CD8-positive, alpha-beta memory T cell (primary cell): ENCODE measurements at places on chromosomes 4 and X. TPM values are rescaled to one million over a fixed set of nuclear protein-coding genes. Genes with fewer than 3 reads are reported as not detected.

CXCL8 gene
- polyA plus RNA-seq: not detected

TENM3 gene
- polyA plus RNA-seq: not detected

ATP2B3 gene
- not detected for polyA plus RNA-seq

BEX2 gene
- 68.6 TPM for polyA plus RNA-seq

PABPC1L2B gene
- polyA plus RNA-seq: not detected

MAGEA10 gene
- polyA plus RNA-seq: not detected

STIM2 gene
- polyA plus RNA-seq: 41.4 TPM

HPGD gene
- polyA plus RNA-seq: 18.2 TPM

KIT gene
- polyA plus RNA-seq: 0.98 TPM

NIPAL1 gene
- 0.61 TPM for polyA plus RNA-seq

PABPC5 gene
- polyA plus RNA-seq: not detected

SASH3 gene
- polyA plus RNA-seq: 296 TPM

MMRN1 gene
- 0.33 TPM for polyA plus RNA-seq

TGIF2LX gene
- not detected for polyA plus RNA-seq

GUCY1B1 gene
- polyA plus RNA-seq: 0.12 TPM

FAM184B gene
- polyA plus RNA-seq: not detected

LANCL3 gene
- 0.37 TPM for polyA plus RNA-seq

MAP7D2 gene
- 0.12 TPM for polyA plus RNA-seq

NPNT gene
- not detected for polyA plus RNA-seq

TMPRSS11D gene
- not detected for polyA plus RNA-seq

TEC gene
- 1.6 TPM for polyA plus RNA-seq

ARL9 gene
- not detected for polyA plus RNA-seq

LRAT gene
- polyA plus RNA-seq: not detected

FAM156B gene
- polyA plus RNA-seq: 4.4 TPM

MRPL1 gene
- 26.5 TPM for polyA plus RNA-seq

HSD17B13 gene
- not detected for polyA plus RNA-seq

GPC4 gene
- not detected for polyA plus RNA-seq

PNMA3 gene
- polyA plus RNA-seq: 0.30 TPM

CASK gene
- 20.2 TPM for polyA plus RNA-seq

SLC4A4 gene
- polyA plus RNA-seq: 9.1 TPM

GPRASP2 gene
- polyA plus RNA-seq: 1.0 TPM

CT45A2 gene
- not detected for polyA plus RNA-seq

CYSLTR1 gene
- polyA plus RNA-seq: 2.6 TPM

MAGEB17 gene
- not detected for polyA plus RNA-seq

TLR3 gene
- polyA plus RNA-seq: 5.2 TPM

F8 gene
- 15.2 TPM for polyA plus RNA-seq

PITX2 gene
- not detected for polyA plus RNA-seq

DNAAF6 gene
- polyA plus RNA-seq: not detected

SLC16A2 gene
- 0.24 TPM for polyA plus RNA-seq

ZNF630 gene
- polyA plus RNA-seq: 0.89 TPM

CLNK gene
- polyA plus RNA-seq: not detected

SLC49A3 gene
- polyA plus RNA-seq: 0.52 TPM

XAGE1B gene
- not detected for polyA plus RNA-seq
